ENCODE measurements at places on chromosomes 6 and 20. TPM values are rescaled to one million over a fixed set of nuclear protein-coding genes. Genes with fewer than 3 reads are reported as not detected.
A peak's percentile ranks its signal among the peaks of the same experiment; 100 is the strongest.

CST4 gene
- total RNA-seq, result not detected

- no peak for DNase-seq
- H3K36me3 ChIP-seq, result peaks cover 1% of the 10 kb centered on the region
- H3K4me1 ChIP-seq, result no peaks in the 10 kb centered on the region
- no peak overlapping the region for H3K4me3 ChIP-seq
- H3K27ac ChIP-seq, result no peak overlapping the region
These were observed 67.2 kb downstream of the OPRM1 start for GRCh38 chr6:154106251-154106650.

HLA-DRB1 gene
- 15.1 TPM for total RNA-seq

- peak; percentile 43 for DNase-seq
- no peaks in the 10 kb centered on the region for H3K36me3 ChIP-seq
- no peaks in the 10 kb centered on the region for H3K27me3 ChIP-seq
- H3K27ac ChIP-seq, result peak overlapping the region; percentile 40
These were observed 143.5 kb downstream of the ZFP64 start for GRCh38 chr20:52047811-52048764.

- no peak overlapping the region for H3K4me3 ChIP-seq
- peaks cover 29% of the 10 kb centered on the region for H3K36me3 ChIP-seq
- DNase-seq, result no peak
- no peak overlapping the region for H3K27ac ChIP-seq
These were observed 55.7 kb downstream of the TRMT11 start for GRCh38 chr6:126042001-126042419.

VGLL2 gene
- not detected for total RNA-seq

GRCh38 chr6:71766796-71767195 is 119.6 kb upstream of the RIMS1 start:
- H3K4me3 ChIP-seq, result no peak overlapping the region
- no peaks in the 10 kb centered on the region for H3K27me3 ChIP-seq
- no peak overlapping the region for H3K27ac ChIP-seq
- H3K36me3 ChIP-seq, result no peaks in the 10 kb centered on the region
- H3K4me1 ChIP-seq, result no peaks in the 10 kb centered on the region

TCFL5 gene
- 4.4 TPM for total RNA-seq

- H3K4me3 ChIP-seq, result no peak overlapping the region
- no peak overlapping the region for H3K27ac ChIP-seq
- DNase-seq, result no peak
- no peaks in the 10 kb centered on the region for H3K27me3 ChIP-seq
These were observed 149.7 kb downstream of the AHI1 start for GRCh38 chr6:135347887-135348286.

- H3K27ac ChIP-seq, result no peak overlapping the region
- no peaks in the 10 kb centered on the region for H3K4me1 ChIP-seq
These were observed 175.4 kb upstream of the THBS2 start for GRCh38 chr6:169429001-169429400.

DNA sequence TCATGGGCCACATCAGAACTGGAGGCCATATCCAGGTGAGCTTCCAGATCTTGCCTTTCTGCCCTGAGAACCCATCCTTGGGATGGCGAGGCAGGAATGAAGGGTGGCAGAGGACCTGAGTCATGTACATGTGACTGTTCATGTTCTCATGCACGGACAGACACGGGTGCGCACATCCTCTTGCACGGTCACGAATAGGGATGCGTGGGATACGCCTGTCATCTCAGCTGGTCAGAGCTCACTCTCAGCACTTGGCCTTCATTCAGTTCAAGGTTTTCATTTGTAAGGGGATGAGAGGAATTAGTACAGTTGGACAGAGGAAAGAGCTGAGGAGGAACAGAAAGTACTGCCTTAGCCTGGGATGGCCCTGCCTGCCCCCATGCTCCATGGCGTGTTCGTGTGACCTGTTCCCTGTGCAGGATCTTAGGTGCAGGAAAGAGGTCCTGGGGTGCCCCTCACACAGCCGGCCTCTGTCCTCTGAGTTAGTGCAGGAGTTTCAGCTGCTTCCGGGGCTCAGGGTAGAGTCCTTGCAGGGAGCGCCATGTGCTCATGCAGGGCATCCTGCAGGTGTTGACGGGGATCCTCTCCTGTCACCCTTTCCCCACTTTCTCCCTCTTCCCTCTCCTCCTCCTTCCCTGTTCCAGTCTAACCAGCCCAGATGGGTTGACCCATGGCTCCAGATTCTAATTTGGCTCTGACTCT is 173.4 kb downstream of the DTNBP1 start:
- H3K36me3 ChIP-seq, result peaks cover 21% of the 10 kb centered on the region
- H3K4me3 ChIP-seq, result no peak overlapping the region
- peak overlapping the region; percentile 14 for H3K27ac ChIP-seq
- H3K4me1 ChIP-seq, result peaks cover 46% of the 10 kb centered on the region
- H3K27me3 ChIP-seq, result no peaks in the 10 kb centered on the region

DNA sequence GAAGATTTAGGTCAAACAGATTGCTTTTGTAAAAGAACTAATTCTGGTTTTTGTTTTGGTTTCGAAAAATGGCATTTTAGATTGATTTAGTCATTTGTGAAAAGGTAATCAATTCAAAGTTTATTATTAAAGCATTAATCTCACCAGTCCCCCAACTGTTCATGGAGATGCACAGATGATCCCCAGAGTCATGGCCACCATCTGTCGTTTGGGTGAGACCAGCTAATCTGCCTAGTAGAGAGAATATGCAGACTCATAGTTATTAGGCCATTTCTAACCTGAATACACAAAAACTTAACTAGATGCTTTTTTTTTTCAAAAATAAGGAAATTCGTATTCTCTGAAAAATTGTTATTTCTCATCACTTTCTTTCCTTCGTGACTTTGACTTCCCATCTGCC is 58.1 kb downstream of the C6orf58 start:
- DNase-seq, result no peak
- H3K4me3 ChIP-seq, result no peak overlapping the region
- no peaks in the 10 kb centered on the region for H3K27me3 ChIP-seq

GRCh38 chr6:71324194-71324785 is 35.7 kb downstream of the OGFRL1 start:
- no peak overlapping the region for H3K27ac ChIP-seq
- no peak overlapping the region for H3K4me3 ChIP-seq
- H3K36me3 ChIP-seq, result no peaks in the 10 kb centered on the region
- no peaks in the 10 kb centered on the region for H3K27me3 ChIP-seq
- no peak for DNase-seq

- H3K4me3 ChIP-seq, result no peak overlapping the region
- no peak for DNase-seq
- no peaks in the 10 kb centered on the region for H3K36me3 ChIP-seq
- no peaks in the 10 kb centered on the region for H3K27me3 ChIP-seq
- H3K27ac ChIP-seq, result no peak overlapping the region
- no peaks in the 10 kb centered on the region for H3K4me1 ChIP-seq
These were observed 264.5 kb upstream of the BMP2 start for GRCh38 chr20:6502999-6503398.

- no peaks in the 10 kb centered on the region for H3K27me3 ChIP-seq
- H3K4me3 ChIP-seq, result no peak overlapping the region
- H3K36me3 ChIP-seq, result no peaks in the 10 kb centered on the region
- no peaks in the 10 kb centered on the region for H3K4me1 ChIP-seq
These were observed 53.7 kb upstream of the STX16 start for GRCh38 chr20:58597249-58597891.

GRCh38 chr20:51560042-51560441 is 17.5 kb upstream of the NFATC2 start:
- H3K4me3 ChIP-seq, result no peak overlapping the region
- H3K27me3 ChIP-seq, result peaks cover 74% of the 10 kb centered on the region
- H3K27ac ChIP-seq, result no peak overlapping the region
- H3K36me3 ChIP-seq, result no peaks in the 10 kb centered on the region

DNA sequence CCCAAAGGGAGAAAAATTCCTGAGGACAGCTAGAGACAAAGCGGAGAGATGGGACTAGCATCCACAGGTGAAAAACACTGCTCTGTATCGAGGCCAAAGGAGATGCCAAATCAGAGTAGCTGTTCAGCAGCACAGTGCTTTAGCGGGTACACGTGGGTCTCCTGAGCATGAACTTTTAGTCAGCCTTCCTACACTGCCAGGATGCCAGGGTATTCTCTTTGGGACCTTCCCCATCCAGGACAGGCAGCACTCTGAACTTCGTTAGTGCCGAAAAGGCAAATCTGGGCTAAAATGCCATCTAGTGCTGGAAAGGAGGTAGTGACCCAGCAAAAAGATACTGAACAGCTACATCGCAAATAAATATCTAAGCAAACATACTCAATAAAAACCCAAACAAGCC is 64.9 kb downstream of the C6orf58 start:
- H3K36me3 ChIP-seq, result peaks cover 8% of the 10 kb centered on the region
- no peak overlapping the region for H3K27ac ChIP-seq
- H3K27me3 ChIP-seq, result peaks cover 6% of the 10 kb centered on the region

DNA sequence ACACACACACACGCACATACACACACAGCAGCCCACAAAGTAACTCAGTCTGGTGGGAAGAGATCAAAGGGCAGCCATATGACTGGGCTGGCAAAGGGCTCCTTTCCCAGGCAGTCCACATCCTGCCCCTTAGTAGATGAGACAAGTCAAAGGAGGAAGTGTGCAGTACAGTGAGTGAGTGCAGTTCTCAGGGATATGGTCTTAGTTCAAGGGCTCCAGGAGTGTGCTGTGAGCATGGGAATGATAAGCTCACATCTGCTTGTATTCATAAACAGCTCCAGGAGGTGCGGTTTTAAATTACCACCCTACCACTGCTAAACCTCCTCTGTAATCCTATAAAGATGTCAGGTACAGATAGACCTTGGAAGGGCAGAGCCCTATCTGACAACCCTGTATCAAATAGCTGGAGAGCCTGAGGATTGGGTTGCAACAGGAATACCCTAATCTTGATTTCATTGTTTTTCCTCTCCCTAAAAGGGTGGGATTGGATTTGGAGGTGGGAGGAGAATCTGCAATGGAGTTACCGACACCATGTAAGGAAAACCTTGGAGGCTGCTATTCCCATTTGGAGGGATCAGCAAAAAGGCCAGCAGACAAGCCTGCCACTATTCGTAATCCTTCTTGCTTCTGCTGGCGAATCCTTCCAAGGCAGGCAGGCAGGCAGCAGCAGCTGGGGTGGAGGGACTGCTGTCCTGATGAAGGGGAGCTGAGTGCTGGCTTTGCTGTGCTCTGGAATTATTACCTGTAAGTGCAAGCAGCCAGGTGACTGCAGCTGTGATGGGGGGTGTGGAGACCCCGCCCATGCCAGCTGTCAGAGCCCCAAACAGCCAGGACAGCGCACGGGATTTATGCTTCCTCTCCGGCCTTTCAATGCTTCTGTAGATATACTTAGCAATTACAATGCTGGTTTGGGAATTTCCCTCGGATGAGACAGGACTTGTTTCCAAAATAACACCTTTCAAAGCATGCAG is 342.7 kb downstream of the PRL start:
- H3K4me1 ChIP-seq, result peaks cover 18% of the 10 kb centered on the region
- no peaks in the 10 kb centered on the region for H3K36me3 ChIP-seq
- no peak for DNase-seq
- H3K4me3 ChIP-seq, result no peak overlapping the region

GRCh38 chr20:49785852-49786175 is 26.8 kb upstream of the SLC9A8 start:
- H3K36me3 ChIP-seq, result no peaks in the 10 kb centered on the region
- no peak for DNase-seq
- no peak overlapping the region for H3K27ac ChIP-seq
- H3K27me3 ChIP-seq, result peaks cover 18% of the 10 kb centered on the region
- no peak overlapping the region for H3K4me3 ChIP-seq
- no peaks in the 10 kb centered on the region for H3K4me1 ChIP-seq

RGS19 gene
- total RNA-seq, result 38.1 TPM

GRCh38 chr20:59955131-59955796 is 3.0 kb upstream of the CDH26 start:
- no peak for DNase-seq
- no peak overlapping the region for H3K4me3 ChIP-seq
- no peak overlapping the region for H3K27ac ChIP-seq
- H3K36me3 ChIP-seq, result no peaks in the 10 kb centered on the region

- H3K27ac ChIP-seq, result no peak overlapping the region
- no peak overlapping the region for H3K4me3 ChIP-seq
- H3K36me3 ChIP-seq, result no peaks in the 10 kb centered on the region
- H3K27me3 ChIP-seq, result peaks cover 28% of the 10 kb centered on the region
- H3K4me1 ChIP-seq, result peaks cover 7% of the 10 kb centered on the region
- DNase-seq, result no peak
These were observed 5.6 kb upstream of the ZBTB46 start for GRCh38 chr20:63836458-63837344.

DNA sequence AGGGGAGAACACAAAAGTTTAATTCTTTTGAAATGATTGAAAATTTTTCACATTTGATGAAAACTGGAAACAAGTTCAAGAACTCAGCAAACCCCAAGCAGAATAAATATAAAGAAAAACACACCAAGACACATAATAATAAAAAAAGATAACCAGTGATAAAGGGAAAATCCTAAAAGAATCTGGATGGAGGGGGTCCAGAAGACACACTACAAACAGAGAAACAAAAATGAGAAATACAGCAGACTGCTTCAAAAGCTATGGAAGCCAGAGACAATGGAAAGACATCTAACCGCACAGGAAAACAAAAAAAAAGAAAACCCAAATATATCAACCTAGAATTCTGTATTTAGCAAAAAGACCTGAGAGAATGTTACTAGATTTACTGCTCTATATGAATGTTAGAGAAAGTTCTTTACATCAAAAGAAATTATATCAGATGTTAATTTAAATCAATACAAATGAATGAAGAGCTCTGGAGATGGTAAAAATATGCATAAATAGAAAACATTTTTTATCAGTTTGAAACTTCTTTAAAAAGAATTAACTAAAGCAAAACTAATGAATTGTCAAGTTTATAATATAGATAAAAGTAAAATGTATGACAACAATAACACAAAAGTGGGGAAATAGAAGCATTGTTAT is 310.7 kb upstream of the PREP start:
- H3K27ac ChIP-seq, result peak overlapping the region; percentile 89
- peaks cover 15% of the 10 kb centered on the region for H3K36me3 ChIP-seq
- H3K4me1 ChIP-seq, result no peaks in the 10 kb centered on the region

GRCh38 chr20:38726804-38727606 is 2.7 kb downstream of the SLC32A1 start:
- H3K27ac ChIP-seq, result peak overlapping the region; percentile 53
- H3K27me3 ChIP-seq, result peaks cover 88% of the 10 kb centered on the region
- peaks cover 71% of the 10 kb centered on the region for H3K4me1 ChIP-seq
- H3K4me3 ChIP-seq, result peak overlapping the region; percentile 65
- DNase-seq, result peak; percentile 88

DNA sequence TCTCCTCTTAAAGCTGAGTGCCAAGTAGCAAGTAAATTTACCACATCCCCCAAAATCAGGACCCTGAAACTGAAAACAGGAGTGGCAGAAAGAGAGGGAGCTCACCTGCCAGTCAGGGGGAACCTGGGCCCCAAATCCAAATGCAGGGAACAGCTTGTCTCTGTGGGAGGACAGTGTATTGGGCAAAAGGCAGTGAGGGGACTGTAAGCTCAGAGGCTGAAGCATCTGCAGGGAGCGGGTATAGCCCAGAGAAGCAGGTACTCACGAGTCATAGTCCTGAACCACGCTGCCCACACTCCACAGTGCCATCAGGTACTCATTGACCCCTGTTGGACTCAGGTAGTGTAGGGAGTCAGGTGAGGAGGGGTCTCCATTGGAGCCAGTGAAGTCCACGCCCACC is 15.0 kb downstream of the SPAG4 start:
- no peak overlapping the region for H3K27ac ChIP-seq
- peaks cover 13% of the 10 kb centered on the region for H3K36me3 ChIP-seq
- no peaks in the 10 kb centered on the region for H3K27me3 ChIP-seq

All from activated T-cell treated with anti-CD3 and anti-CD28 coated beads, Interleukin-2, amount 50 U/mL, for 72 hours (primary cell).